Right lung (tissue), 10 donors: ENCODE measurements at places on chromosomes 4 and X. TPM values are rescaled to one million over a fixed set of nuclear protein-coding genes. Genes with fewer than 3 reads are reported as not detected.

Gene ZCCHC4
- 17.1 TPM for polyA plus RNA-seq

Gene ELOVL6
- 10.5 TPM for polyA plus RNA-seq

Gene HSD17B13
- polyA plus RNA-seq: 0.46 TPM

Gene CSTF2
- 19.6 TPM for polyA plus RNA-seq

Gene TMSB15B
- polyA plus RNA-seq: 43.9 TPM

Gene SLITRK4
- 1.9 TPM for polyA plus RNA-seq

Gene CAPN6
- polyA plus RNA-seq: 17.3 TPM

Gene SUPT20HL2
- polyA plus RNA-seq: not detected

Gene GPRIN3
- polyA plus RNA-seq: 2.7 TPM

Gene MMRN1
- 20.6 TPM for polyA plus RNA-seq

Gene FRG2
- not detected for polyA plus RNA-seq

Gene C1QTNF7
- 11.7 TPM for polyA plus RNA-seq

Gene MAP7D2
- polyA plus RNA-seq: 0.37 TPM

Gene TXK
- polyA plus RNA-seq: 4.3 TPM

Gene SPOCK3
- polyA plus RNA-seq: 1.8 TPM

Gene ARMCX2
- polyA plus RNA-seq: 96.4 TPM

Gene DUSP21
- polyA plus RNA-seq: not detected

Gene TAF7L
- 0.27 TPM for polyA plus RNA-seq

Gene MGARP
- polyA plus RNA-seq: 0.45 TPM

Gene CD40LG
- polyA plus RNA-seq: 0.26 TPM

Gene PRPS2
- 35.2 TPM for polyA plus RNA-seq

Gene TLL1
- 4.0 TPM for polyA plus RNA-seq
